ENCODE measurements at places on chromosomes 11 and 22.

DNA sequence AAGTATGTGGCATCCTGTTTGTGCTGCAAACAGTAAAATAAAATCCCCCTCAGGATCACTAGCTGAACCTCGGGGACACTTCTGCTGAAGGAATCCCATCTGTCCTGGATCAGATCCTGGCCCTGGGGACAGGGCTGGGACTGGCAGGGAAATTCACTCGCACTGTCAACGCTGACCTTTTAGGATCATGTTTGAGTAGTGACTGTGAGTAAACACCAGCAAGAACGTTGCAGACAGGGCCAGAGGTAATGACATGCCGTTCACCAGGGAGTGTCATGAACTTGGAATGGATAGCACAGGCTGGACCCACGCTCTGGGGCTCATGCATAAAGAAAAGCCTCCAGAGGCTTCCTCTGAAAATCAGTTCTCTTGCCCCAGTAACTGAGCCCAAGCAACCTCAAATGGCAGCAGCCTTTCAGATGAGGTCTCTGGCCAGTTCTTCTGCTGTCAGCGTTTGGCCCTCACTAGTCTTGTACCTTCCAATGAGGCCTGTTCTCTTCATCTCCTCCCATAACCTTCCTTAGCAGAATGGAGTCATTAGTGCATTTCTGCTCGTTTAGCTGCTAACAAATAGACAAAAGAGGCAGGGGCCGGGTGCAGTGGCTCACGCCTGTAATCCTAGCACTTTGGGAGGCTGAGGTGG, 51.0 kb upstream of the BARX2 start:
- no peak for DNase-seq

GRCh38 chr22:16783930-16784354, 41.3 kb downstream of the XKR3 start:
- DNase-seq: no peak

GRCh38 chr11:27075192-27075591, 34.6 kb downstream of the BBOX1 start:
- DNase-seq: no peak

DNA sequence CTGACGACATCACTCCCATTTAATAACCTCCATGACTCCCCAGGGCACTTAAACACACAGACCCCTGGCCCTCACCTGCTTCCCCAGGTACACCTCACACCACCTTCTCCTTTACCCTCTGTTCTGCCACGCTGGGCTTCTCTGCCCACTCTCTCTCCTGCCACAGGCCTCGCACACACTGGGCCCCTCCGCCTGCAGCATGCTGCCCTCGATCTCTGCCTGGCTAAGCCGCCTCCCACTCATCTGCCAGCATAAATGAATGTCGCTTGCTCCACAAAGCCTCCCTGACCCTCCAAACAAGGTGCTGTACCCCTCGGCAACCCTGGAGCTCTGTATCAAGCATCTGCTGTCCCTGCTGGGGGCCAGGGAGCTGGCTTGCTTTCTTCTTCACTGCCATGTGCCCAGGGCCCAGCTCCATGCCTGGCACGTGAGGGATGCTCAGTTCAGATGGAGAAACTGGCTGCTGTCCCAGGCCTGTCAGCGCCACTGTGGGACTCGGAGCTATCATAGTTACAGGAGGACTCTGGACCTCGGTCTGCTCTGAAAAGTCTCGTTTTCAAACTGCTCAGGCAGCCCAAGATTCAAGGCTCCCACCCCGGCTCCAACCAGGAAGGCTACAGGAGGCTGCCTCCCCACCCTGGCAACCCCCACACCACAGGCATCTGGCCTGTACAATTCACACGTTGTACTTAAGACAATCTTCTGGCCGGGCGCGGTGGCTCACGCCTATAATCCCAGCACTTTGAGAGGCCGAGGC, 11.9 kb downstream of the TTLL1 start:
- DNase-seq: no peak

- DNase-seq: no peak
These were observed 166.0 kb downstream of the KIRREL3 start for GRCh38 chr11:126834573-126834972.

DNA sequence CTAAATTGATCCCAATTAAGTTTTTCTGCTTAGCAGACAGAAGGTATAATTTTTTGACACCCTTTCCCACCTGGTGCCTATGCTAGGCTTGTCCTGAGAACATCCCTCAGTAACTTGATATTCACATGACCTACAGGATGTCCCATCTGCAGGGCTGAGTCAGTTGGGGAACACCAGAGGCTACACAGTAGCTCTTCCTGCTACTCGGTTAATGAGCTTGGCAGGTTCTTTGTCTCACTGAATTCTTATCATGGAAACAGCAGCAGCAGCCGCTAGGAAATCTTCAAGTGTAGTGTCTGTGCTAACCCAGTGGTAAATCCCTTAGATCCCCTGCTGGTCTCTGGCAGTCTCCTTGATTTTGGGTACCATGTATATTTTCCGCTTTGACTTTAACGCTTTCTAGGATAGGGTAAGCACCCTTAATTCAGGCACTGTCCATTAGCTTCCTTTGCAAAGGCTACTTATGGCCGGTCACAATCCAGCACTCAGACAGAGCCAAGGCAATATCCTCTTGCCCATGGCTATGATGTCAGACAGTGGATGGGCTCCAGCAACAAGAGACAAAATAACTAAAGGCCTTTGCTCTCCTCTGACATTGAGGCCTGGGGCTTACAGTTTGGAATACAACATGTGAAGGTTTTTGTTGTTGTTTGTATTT, 8.5 kb downstream of the MRPL16 start:
- DNase-seq: no peak
